Liver (tissue), 10 donors: ENCODE measurements at places on chromosomes 11 and 22. TPM values are rescaled to one million over a fixed set of nuclear protein-coding genes. Genes with fewer than 3 reads are reported as not detected.
A peak's percentile ranks its signal among the peaks of the same experiment; 100 is the strongest.

DNA sequence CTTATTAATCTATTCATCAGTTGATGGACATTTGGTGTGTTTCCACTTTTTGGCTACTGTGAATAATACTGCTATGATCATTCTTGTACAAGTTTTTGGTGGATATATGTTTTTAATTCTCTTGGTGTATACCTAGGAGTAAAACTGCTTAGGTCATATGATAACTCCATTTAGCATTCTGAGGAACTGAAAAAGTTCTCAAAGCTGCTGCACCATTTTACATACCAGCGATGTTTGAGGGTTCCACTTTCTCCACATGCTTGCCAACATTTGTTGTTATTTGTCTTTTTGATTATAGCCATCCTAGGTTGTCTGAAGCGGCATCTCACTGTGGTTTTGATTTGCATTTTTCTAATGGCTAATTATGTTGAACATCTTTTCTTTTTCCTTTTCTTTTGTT lies 4.1 kb upstream of the ACER3 start:
- no peak for DNase-seq

The RAG1 gene
- polyA plus RNA-seq, result 0.43 TPM

GRCh38 chr11:116972691-116973090 lies 125.5 kb downstream of the SIK3 start:
- DNase-seq, result no peak

GRCh38 chr11:1160231-1161101 lies 2.7 kb downstream of the MUC5AC start:
- no peak for DNase-seq

- peak; percentile 64 for DNase-seq
These were observed 606 bp downstream of the RASSF7 start for GRCh38 chr11:561148-562003.

DNA sequence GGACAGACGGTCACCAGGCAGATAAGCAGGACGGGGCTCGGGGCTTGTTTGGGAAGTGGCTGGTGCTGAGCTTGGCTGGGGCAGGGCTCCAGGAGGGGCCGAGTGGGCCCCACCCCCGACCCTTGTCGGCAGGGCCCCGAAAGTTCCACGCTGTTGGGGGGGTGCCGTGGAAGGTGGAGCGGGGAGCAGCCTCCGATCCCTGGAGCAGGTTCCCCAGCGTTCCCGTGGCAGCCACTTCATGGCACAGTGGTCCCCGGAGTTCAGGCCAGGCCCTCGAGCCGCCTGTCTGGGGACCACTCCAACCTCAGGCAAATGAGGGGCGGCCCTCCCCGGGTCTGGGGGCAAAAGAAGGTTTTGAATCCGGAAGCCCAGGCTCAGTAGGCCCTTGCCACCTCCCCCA lies 46.7 kb upstream of the PPARA start:
- no peak for DNase-seq

- DNase-seq, result no peak
These were observed 9.2 kb downstream of the OR51F2 start for GRCh38 chr11:4830346-4830745.

The DDIAS gene
- polyA plus RNA-seq, result 0.32 TPM

The GRAP2 gene
- polyA plus RNA-seq, result 0.47 TPM
